Cardiac fibroblast (primary cell): ENCODE measurements at places on chromosomes 11 and 22.

DNA sequence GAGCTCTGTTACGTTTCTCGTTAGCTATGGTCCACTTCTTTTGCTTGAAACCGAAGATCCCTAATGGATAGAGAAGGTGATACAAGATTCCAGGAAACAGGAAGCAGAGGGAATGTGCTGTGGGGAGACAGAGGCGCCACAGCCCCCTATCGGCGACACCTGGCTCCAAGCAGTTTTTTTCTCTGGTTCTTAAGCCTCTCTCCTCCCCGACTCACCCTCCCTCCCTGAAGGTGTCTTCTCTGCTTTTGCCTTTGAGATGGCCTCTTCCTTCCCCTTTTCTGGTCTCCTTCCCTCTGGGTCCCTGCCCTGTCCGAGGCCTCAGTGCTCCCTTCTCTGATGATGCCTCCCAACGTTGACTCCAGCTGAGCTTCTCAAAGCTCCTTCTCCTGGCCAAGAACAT lies 14.2 kb upstream of the APOBEC3A start:
- DNase-seq, result no peak

DNA sequence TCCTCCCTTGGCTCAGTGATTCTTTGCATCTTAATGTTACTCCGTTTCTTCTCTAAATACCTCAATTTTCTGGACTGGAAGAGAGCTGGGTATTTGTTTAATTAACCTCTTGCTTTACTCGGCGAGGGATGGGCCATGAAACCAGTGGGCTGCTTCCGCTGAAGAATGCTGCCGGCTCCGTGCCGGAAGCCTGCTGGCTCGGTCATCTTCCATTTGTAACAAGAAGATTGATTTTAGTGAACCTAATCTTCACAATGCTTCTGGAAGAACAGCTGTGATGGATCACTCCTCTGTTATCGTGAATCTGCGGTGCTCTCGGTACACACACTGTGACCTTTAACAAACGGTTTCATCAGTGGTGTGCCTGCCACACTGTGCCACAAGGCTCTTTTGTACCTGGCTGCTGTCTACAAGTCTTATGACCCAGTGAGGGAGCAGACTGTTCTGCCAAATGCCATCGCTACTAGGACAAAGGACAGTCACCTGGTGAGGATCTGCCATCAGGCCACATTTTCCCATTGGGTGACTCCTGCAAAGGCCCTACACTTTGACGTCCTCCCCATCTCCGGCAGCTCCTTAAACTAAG lies 25.3 kb upstream of the PARVB start:
- DNase-seq, result no peak

GRCh38 chr11:47087801-47088200 lies 88.9 kb downstream of the ARFGAP2 start:
- no peak for DNase-seq

DNA sequence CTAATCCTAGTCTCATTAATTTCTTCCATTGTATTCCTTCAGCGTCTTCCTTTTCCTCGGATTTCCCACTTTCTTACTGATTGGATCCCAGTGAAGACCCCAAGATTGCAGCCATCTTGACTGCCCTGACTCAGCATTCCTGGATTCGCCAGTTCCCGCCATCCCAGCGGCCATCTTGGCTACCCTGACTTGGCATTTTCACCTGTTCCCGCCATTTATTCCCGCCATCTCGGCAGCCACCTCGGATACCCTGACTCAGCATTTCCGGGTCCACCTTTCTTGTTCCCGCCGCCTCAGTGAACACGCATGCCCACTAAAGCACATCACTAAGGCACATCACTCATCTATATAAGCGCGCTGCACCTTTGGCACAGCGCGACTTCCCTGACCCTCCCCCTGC lies 13.8 kb upstream of the OR56A3 start:
- DNase-seq, result no peak

- peak; percentile 2 for DNase-seq
These were observed 268.5 kb upstream of the SYN3 start for GRCh38 chr22:33326540-33327295.

- DNase-seq, result no peak
These were observed 529 bp upstream of the SULT4A1 start for GRCh38 chr22:43862882-43863202.

- no peak for DNase-seq
These were observed 366.8 kb upstream of the CCDC179 start for GRCh38 chr11:23227078-23227445.
